Caki2 (cell line): ENCODE measurements at places on chromosomes 1 and 21.

DNA sequence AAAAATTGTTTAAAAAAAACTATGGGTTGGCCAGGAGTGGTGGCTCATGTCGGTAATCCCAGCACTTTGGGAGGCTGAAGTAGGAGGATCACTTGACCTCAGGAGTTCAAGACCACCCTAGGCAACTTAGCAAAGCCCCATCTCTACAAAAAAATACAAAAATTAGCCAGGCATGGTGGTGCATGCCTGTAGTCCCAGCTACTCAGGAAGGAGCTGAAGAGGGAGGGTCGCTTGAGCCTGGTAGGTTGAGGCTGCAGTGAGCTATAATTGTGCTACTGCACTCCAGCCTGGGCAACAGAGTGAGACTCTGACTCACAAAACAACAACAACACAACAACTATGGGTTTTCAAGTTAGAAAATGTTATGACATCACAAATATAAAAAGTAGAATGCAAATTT is 16.4 kb downstream of the SLAMF7 start:
- no peak for DNase-seq

DNA sequence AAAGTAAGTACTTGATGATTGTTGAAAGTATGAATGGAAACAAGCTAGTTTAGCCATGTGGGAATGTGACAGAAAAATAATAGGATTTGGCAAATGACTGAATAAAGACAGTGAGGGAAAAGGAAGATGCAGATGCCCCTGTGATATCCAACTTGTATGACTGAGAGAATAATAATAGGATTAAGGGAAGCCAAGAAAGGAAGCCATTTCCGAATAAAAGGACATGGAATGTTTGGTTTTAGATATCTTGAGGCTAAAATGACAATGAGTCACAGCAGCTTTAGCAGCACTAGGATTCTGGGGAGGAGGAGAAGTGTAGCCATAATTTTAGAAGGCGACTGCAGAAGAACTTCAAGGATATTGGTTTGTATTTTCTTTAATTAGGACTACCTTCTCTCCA is 109.2 kb downstream of the TTLL7 start:
- DNase-seq: no peak

DNA sequence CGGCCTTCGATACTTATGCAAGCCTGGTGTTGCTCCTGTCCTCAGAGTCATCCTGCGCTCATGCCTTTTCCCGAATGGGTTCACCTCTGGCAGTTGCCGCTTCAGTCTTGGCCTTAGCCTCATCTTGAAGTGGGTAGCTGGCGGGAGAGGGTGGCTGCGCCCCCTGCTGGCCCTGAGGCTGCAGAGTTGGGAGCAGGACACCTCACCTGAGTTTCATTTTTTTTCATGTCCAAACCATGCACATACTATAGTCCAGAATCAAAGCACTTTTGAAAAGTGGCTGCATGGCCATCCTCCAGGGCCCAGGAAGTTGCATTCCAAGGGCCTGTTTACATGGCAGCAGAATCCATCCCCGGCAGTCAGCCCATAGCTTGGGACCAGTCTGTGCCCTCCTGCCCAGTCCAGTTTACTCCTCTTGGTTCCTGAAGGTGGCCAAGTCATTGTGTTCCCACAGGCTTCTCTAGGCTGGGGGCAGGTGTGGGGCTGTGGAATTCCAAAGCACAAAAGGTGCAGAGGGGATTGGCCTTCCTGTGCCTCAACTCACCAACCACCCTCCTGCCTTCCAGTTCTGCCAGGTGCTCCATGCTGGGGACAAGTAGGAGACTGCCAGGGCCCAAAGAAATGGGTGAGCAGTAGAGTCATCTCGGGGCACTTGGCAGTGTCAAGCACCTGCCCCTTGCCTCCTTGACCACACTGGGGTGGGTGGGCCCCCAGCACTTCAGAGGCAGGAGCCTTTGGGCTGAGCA is 44.0 kb downstream of the YARS1 start:
- peak; percentile 66 for DNase-seq

GRCh38 chr1:22975694-22976093 is 3.0 kb upstream of the LACTBL1 start:
- DNase-seq: no peak

GRCh38 chr1:5938101-5938646 is 54.1 kb downstream of the NPHP4 start:
- DNase-seq: no peak

DNA sequence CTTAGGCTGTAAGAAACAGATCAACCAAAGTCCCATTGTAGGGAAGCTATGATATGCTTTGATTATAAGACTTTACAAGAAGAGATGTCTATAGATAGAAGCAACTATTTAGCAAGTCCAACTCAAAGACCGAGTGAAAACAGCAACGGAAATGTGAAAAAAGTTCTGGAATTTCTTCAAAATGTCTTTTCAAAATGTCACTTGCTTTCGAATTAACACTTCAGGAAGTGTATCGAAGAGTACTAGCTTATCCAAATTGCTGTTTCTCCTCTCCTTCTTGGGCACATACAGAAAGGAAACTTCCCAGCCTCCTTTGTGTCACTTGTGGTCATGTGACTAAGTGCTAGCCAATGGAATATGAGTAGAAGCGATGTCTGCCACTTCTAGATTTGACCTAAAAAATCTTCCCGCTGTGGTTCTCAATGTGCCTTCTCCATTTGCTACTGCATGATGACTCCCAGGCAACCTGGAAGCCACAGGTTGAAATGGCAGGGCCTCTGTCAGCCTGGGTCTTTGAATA is 89.9 kb downstream of the TSEN15 start:
- DNase-seq: no peak

- DNase-seq: no peak
These were observed 333.3 kb upstream of the PLXNA2 start for GRCh38 chr1:208577381-208577905.

GRCh38 chr1:13855554-13855953 is 155.6 kb downstream of the PRDM2 start:
- no peak for DNase-seq

- DNase-seq: no peak
These were observed 2.4 kb downstream of the PAQR7 start for GRCh38 chr1:25873120-25873519.

GRCh38 chr1:1889847-1890505 is 911 bp downstream of the GNB1 start:
- peak; percentile 45 for DNase-seq

DNA sequence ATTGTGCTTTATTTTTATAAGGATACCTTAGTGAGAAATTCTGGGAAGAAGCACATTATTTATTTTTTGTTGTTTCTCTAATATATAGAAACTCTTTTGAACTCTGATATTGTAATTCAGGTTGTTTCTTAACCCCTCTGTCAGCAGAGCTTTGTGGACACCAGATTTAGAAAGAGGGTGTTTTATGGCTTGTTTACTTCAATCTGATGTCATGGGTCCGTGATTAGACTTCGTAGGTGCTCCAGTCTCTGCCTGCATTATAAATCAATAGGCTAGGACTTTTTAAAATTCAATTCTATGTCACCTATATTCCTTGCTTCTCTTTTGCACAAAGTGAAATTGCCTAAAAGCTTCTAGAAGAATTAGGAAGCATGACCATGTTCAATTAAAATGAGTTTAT is 47.3 kb upstream of the CCDC190 start:
- no peak for DNase-seq

- DNase-seq: no peak
These were observed 174.7 kb upstream of the PKN2 start for GRCh38 chr1:88509379-88509778.

GRCh38 chr1:114423455-114423854 is 87.5 kb downstream of the TRIM33 start:
- DNase-seq: no peak

GRCh38 chr1:44747878-44748277 is 8.2 kb downstream of the KIF2C start:
- no peak for DNase-seq

GRCh38 chr1:7636795-7637526 is 134.1 kb upstream of the VAMP3 start:
- no peak for DNase-seq

DNA sequence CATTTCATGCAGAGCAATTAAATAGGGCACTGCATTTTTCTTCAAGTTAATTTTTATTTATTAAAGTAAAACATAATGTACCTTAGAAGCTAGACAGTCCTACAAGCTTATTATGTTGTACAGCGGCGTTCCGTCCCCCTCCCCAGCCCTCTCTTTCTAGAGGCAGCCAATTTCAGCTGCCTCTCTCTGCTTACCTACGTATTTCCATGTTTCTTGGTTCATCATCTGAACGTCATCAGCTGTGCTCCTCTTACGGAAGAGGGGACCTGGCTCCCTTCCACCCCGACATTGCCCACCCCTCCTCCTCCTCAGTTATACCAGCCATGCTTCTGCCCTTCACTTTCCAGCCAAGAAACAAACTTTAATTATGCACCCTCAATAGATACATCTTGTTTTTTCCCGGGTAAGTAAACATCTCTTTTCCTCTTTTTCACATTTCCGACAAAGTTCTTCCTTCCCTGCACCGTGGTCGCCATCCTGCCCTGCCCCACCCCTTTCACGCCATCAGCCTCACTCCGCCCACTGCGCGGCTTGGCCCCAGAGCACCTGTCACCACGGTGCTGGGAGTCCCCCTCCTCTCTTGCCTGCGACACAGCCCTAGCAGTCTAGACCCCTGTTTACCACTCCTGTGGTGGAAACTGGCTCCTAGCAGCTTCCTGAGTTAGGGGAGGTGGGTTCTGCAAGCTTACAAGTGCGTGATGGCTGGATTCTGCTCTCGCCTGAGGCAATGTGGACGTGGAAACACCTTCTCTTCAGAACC is 57.9 kb downstream of the SLC37A1 start:
- DNase-seq: no peak

- DNase-seq: no peak
These were observed 1.6 kb upstream of the PTPN7 start for GRCh38 chr1:202162047-202162417.

GRCh38 chr1:101301446-101302057 is 64.7 kb downstream of the S1PR1 start:
- DNase-seq: no peak

- peak; percentile 67 for DNase-seq
These were observed at the start of gene SPATC1L for GRCh38 chr21:46183910-46184624. Gene SPATC1L (minus strand): TSS chr21:46184459. CDS start chr21:46182816, 1,643 bp downstream.

- DNase-seq: peak; percentile 31
These were observed 23.1 kb downstream of the USP25 start for GRCh38 chr21:15752763-15753407.

DNA sequence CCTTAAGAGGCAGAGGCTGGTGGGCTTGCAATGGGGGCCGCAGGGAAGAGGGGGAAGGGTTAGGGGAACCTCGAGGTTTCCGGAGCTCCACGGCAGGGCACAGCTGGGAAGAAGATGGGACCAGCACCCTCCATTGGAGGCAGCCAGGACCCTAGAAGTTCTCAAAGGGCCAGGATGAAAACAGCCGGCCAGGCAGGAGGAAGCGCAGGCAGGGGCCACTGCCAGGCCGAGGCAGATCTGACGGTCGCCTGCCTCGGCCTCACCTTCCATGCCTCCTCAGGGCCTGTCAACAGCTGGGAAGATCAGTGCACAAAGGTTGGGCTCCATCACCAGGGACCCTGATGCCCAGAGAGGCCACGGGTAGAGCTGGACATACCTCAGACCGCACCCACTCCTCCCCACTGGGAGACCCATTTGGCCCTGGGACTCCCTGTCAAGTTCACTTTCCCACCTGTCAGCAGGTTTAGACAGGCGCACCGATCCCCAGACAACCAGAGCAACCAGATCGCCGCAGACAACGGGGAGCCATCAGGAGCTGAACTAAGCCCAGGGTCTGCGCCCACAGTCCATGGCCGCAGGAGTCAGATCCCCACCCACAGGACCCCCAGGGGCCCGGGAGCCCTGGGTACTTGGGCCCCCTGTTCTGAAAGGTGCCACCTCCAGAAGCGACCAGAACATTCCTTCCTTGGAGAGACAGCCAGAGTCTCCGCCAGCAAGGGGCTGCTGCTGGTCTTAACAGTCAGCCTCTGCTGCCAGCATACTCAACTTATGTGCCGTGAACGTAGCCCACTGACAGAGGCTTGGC is 2.2 kb downstream of the SLC19A1 start:
- DNase-seq: no peak

GRCh38 chr1:56799605-56800400 is 19.4 kb downstream of the FYB2 start:
- DNase-seq: no peak

GRCh38 chr1:55632058-55632457 is 416.9 kb upstream of the USP24 start:
- no peak for DNase-seq

DNA sequence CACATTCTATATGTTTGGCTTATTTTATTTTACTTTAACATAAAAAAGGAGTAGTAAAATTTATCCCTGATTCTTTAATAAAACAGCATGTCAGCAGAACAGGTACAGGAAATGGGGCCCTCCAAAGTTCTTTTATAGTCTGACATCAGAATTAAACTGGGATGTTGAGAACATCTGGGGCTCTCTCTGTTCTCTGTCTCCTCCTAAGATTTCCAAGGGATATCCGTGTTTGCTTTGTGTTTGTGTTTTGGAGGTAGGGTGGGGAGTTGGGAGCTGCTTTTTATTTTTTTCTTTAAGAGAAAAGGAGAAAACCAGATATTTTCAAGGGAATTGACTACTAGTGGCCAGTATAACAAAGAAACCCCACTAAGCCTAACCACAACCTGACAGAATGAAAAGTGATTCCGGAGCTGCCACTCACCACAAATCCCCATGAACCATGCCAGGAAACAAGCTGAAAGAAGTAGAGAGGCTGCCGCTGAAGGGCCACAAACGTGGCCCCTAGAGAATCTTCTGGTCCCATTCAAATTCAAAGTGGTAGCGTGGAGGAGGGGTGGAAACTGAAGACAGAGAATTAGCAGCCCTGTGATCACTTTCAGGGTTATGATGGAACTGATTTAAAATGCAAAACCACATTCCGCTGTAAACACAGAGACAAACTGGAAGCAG is 369.6 kb upstream of the ADGRL2 start:
- no peak for DNase-seq

- DNase-seq: peak; percentile 55
These were observed 16.1 kb upstream of the STMN1 start for GRCh38 chr1:25922056-25922970.
